Astrocyte of the spinal cord (primary cell): ENCODE measurements at places on chromosomes 11 and 22.
A peak's percentile ranks its signal among the peaks of the same experiment; 100 is the strongest.

DNA sequence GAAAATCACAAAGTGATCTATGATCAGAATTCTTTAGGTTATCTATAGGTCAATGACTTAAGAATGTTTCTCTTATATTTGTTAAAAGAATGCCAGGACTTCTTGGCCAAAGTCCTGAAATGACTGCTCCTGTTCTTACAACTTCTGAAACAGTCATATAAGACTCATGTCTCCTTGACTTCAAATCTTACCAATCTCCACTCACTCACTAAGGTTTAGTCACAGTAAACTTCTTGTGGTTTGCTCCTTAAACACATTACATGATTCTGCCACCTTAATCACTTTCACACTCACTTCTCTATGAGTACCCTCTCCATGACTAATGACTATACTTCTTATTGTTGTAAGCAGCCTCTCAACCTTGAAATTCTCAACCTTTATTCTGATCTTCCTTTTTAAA lies 648.7 kb upstream of the CCDC179 start:
- peak; percentile 68 for DNase-seq

- DNase-seq, result peak; percentile 36
Observed at GRCh38 chr11:82864268-82864667, 36.0 kb downstream of the PRCP start.

DNA sequence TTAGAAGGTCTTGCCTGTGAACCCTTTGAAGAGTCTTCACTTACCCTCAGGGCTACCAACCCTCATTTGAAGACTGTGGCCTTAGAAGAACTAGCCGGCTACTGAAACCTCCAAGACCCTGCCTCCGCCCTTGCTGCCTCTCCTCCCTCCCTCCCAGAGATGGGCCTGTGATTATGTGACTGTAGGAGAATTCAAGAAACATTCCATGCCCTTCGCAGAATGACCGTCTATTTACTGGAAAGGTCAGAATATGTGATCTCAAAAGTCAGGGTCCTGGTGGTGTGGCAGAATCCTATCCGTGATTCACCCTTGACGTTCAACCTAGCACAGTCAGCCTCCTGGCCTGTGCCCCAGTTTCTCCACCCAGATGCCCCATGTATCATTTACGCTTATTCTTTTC lies 109.6 kb downstream of the CTNND1 start:
- DNase-seq, result no peak

GRCh38 chr11:130066338-130066737 lies 3.4 kb upstream of the APLP2 start:
- DNase-seq, result no peak

DNA sequence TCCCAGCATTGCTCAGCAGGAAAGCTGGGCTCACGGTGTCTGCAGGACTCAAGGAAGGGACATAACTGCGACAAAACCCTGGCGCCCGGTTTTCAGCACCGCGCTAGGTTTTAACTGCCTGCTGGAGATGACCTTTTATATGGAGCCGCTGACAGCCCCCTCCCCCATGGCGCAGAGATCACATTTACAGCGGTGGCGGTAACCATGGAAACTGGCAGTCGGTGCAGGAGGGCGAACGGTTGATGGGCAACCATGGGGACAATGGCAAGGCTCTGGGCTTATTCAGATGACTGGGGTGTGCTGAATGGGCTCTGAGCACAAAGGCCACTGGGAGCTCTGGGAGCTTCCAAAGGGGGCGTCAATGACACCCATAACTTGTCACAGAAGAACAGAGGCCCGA lies 37.2 kb downstream of the CELSR1 start:
- no peak for DNase-seq

GRCh38 chr11:65920372-65920802 lies 1.2 kb downstream of the DRAP1 start:
- DNase-seq, result no peak

DNA sequence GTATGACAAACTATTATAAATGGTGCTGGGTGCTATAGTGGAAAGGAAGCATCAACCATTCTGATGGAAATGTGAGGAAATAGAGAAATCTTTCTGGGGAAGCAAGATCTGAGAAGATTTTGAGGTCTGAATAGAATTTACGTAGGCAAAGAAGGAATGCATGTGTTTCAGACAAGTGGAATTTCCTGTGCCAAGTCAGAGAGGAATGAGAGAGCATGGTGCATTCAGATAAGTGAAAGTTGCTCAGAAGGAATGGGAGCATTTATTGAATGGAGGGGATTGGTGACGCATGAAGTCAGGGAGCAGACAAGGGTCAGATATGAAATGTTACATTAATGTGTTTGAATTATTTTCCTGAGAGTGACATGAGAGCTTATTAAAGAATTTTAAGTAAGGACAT lies 725.5 kb downstream of the METTL15 start:
- peak; percentile 94 for DNase-seq

DNA sequence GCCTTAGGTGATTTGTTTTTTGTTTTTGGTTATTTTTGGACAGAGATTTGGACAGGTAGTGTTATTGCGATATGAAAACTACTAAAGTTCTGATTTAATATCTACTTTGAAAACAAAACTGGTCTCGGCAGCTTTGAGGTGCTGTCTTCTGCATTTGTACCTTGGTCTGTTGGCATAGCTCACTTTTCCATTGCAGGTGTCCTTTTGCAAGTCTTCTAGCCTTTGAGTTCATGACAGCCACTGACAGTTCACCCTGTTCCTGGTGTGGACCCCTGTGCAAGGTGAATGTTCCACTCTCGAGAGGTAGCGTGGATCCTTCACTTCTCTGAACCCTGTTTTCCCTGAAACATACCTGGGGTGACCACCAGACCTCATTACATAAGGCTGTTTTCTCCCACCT lies 44.9 kb upstream of the ST14 start:
- no peak for DNase-seq

GRCh38 chr11:112085822-112086421 lies 634 bp downstream of the TIMM8B start:
- peak; percentile 36 for DNase-seq

DNA sequence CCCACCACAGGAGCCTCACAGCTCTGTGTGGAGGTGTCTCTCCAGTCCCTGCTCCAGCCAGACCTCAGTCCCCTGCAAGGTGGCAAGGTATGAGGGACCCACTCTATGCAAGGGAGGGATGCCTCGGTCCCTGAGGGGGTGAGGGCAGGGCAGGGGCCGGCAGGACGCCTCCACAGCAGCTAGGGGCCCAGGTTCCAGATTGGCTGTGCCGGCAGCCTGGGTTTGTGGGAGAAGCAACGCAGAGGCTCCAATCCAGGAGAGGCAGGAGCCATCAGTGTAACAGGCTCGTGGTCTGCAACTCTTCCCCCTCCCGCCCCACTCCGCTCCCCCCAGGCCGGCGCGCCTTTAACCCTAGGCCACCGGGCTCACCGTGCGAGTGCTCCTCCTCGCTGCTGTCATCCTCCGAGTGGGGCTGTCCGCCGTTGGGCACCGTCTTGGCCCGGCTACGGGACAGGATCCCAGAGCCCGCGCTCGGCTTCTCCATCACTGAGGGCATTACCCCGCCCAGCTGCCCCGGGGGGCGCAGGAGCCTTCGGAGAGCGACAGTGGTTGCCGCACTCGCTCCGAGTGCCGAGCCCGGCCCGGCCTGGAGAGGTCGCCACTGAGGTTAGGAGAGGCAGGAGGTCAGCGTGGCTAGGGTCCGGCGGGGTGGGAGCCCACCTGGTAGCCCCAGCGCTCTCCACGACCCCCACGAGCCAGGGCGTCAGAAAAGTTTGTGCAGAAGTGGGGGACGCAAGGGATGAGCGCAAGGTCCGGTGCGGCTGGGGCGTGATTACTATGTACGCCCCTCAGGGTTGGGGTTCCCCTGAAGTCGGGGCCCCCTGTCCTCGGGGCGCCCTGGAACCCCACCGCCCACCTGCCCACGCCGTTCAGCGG lies 765 bp downstream of the RCOR2 start:
- DNase-seq, result no peak

- DNase-seq, result no peak
Observed at GRCh38 chr22:42300259-42301076, 30.0 kb upstream of the TCF20 start.

DNA sequence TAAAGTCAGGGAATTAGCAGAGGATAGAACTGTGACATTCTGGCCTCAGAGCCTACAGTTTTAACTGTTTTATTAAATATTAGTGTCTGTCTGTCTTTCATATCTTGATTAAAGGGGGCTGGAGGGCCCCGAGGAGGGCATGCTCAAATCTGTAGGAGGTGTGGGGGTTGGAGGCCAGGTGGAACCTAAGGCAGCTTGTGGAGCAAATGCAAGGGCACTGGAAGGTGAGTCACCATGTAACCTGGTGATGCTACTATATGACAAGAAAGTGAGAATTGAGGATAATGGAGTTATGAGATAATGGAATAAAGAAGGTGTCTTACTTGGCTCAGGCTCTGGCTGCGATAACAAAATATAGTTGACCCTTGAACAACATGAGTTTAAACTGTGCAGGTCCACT lies 27.3 kb upstream of the TMEM86A start:
- DNase-seq, result no peak

GRCh38 chr22:30874431-30875370 lies 93.9 kb downstream of the MORC2 start:
- no peak for DNase-seq

- DNase-seq, result peak; percentile 86
Observed at GRCh38 chr11:64185175-64185692, 737 bp upstream of the STIP1 start.

GRCh38 chr11:125073616-125074483 lies 10.7 kb downstream of the SLC37A2 start:
- DNase-seq, result no peak

- DNase-seq, result no peak
Observed at GRCh38 chr22:46581538-46582244, 38.5 kb upstream of the GRAMD4 start.

DNA sequence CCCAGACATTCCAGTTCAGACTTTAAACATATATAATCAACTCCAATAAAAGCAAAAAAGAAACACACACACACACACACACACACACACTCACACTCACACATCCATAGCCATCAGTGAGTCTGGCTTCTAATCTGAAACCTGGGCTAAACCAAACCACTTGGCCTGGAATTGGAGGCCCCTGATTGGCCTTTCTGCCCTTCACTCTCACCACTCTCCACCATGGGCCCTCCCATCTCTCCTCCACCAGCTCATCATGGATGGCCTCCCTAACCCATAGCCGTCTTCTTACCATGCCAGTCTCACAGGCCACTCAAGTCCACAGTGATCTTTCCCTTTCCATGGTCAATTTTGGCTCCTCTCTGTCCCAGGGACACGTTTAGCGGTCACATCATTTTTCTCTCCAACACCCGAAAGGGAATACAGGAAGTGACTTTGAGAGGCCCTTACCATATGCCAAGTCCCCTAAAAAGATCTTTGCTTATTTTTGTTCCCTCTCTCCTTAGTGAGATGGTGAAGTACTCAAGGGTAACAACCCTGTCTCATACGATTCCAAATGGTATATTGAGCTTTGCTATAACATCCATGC lies 66.6 kb downstream of the ENDOD1 start:
- no peak for DNase-seq

DNA sequence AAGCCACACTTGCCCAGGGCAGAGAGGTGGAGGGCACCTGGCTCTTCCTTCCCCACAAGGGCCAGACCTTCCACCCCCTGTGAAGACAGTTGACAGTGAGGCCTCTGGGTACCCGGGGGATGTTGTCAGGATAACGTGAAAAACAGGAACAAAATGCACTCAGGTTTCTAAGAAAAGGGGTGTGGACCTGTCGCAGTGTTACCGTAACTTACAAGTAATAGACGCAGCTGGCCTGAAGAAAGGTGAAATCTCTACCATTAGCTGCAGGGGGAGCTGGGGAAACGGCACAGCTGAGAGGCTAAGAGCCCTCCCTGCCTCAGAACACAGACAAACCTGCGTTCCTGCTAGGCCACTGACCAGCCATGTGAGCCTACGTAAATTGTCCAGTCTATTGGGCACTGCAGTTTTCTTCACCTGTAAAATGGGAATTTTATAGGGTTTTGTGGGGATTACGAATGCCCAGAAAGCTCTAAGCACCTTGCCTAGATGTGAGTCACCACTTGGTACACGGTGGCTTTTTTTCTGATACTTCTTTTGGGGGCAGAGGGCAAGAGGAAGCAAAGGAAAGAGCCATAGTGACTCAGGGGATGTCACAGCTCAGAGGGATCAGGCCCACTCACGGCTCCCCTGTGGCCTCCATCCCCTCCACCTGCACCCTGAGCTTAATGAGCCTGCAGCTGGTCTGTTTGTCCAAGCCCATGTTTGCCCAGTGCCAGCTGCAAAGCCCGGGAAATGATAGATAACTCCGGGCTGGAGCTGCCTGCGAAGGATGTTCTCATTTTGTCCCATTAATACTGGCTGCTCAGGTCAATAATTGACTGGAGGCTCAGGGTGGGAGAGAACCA lies 18.4 kb upstream of the CABP7 start:
- no peak for DNase-seq

- DNase-seq, result peak; percentile 91
Observed at GRCh38 chr11:122207505-122207904, 91.5 kb upstream of the BLID start.

GRCh38 chr11:57679396-57679795 lies 11.5 kb downstream of the ZDHHC5 start:
- no peak for DNase-seq

- DNase-seq, result no peak
Observed at GRCh38 chr11:75302371-75302770, 49.1 kb downstream of the ARRB1 start.

GRCh38 chr11:98565311-98565710 lies 455.4 kb upstream of the CNTN5 start:
- peak; percentile 47 for DNase-seq

GRCh38 chr22:25754527-25755202 lies 12.7 kb downstream of the MYO18B start:
- DNase-seq, result peak; percentile 90

GRCh38 chr11:7488681-7489080 lies 3.4 kb downstream of the OLFML1 start:
- DNase-seq, result no peak

GRCh38 chr22:36245805-36246356 lies 6.6 kb upstream of the APOL2 start:
- DNase-seq, result no peak

DNA sequence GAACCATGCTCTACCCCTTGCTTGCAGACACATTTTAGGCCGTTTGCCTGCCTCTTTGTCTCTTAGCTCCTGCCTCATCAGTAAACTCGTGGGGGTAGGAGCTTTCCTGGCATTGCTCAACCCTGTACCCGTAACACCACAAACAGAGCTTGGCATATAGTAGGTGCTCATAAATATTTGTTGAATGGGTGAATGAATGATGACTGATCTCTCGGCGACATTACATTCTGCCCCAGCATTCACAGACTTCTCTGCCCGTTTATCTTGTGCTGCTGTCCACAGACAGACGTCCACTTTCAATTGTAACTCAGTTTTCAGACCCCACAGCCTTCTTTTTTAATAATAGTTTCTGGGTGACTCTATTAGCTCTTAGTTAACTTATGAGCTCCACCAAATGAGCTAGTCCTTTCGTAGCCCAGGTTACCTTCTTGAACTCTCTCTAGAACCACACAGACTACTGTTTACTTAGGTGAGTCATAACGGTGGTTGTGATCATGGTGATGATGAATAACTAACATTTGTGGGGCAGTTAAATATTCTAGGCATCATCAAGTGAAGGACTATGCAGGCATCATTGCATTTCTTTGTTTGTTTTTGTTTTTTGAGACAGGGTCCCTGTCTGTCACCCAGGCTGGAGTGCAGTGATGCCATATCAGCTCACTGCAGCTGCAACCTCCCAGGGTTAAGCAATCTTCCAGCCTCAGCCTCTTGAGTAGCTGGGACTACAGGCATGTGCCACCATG lies 188.4 kb downstream of the ADAMTS15 start:
- peak; percentile 91 for DNase-seq
